ENCODE measurements at places on chromosomes 5 and 9.

DNA sequence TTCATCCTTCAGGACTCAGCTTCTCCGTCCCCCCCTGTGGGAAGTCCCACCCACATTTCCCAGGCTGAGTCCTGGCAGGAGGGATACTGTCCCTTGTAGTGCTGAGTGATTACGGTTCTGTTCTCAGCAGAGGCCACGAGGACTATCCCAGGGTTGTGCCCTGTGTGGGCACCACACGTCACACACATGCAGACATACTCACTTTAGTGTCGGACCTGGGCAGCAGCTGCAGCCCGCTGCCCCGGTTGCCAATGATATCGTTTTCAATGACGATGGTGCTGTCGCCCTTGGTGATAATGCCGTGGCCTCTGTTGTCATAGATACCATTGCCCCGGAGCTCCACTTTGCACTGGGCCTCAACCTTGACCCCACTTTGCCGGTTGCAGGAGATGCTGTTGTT lies 32.2 kb downstream of the POLR1E start:
- DNase-seq: no peak

DNA sequence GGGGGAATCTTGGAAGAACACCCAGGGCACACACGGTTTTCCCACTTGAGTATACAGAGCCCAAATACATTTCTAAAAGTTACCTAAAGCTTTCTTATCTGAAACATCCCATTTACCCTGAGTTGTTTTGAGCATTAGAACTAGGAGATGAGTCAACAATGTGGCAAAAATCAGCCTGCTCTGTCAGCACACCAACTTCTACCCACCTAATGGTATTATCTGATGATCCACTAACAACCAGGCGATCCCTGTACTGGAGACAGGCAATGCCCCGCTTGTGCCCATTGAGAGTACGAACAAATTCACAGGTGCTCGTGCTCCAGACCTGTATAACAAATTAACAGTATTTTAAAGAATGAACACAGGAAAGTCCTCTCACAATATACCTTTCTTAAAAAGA lies 87.0 kb downstream of the SMIM23 start:
- DNase-seq: no peak

GRCh38 chr9:92035687-92036410 lies 79.4 kb downstream of the SPTLC1 start:
- DNase-seq: no peak

GRCh38 chr5:159824188-159825161 lies 91.8 kb upstream of the ADRA1B start:
- no peak for DNase-seq

DNA sequence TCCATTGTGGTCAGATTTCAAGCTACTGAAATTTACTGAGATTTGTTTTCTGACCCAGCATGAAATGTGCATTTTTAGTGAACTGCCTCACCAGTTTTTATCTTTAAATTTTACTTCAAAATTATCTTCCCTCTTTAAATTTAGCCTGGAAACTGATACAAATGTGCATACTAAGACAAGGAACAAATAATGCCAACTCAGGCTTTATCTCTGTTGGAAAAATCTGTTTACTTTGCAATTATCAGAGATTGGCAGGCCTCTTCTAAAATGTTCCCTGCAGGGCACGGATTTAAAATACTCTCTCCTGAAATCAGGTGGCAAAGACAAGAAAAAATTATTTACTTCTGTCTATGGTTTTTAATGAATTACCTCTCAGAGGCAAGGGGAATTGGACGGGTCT lies 151.0 kb upstream of the PTCH1 start:
- no peak for DNase-seq

DNA sequence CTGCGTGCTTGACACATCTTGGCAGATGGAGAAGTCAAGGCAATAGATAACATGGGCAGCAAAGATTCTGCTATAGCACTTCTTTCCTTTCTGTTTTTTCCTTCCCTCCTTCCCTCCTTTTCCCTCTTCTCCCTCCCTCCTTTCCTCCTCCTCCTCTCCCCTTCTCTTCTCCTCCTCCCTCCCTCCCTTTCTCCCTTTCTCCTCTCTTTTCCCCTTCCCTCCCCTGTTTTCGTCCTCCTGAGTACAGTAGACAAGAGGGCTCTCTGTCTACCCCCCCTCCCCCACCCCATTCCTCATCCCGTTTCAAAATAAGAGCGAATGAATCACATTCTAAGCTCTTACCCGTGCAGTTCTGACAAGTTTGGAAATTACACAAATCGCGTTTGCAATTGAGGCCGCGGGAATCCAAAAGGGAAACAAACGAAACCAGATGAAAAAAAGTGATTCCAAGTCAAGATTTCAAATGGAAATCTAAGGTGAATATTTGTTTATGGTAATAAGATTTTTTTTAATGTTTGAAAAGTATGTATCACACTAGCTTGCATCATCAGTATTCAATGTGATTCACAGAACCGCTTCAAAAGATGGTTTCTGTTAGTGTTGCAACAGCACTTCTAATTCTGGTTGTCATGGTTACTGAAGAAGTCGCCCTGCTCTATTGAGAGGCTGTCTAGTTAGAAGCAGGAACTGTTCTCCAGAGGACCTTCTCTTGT lies 1.3 kb downstream of the NIM1K start:
- peak; percentile 10 for DNase-seq

GRCh38 chr5:125180231-125180829 lies 433.9 kb upstream of the ZNF608 start:
- DNase-seq: no peak

GRCh38 chr9:28539434-28540070 lies 966.3 kb upstream of the C9orf72 start:
- DNase-seq: no peak

GRCh38 chr9:112446526-112446925 lies 40.1 kb upstream of the KIAA1958 start:
- no peak for DNase-seq

DNA sequence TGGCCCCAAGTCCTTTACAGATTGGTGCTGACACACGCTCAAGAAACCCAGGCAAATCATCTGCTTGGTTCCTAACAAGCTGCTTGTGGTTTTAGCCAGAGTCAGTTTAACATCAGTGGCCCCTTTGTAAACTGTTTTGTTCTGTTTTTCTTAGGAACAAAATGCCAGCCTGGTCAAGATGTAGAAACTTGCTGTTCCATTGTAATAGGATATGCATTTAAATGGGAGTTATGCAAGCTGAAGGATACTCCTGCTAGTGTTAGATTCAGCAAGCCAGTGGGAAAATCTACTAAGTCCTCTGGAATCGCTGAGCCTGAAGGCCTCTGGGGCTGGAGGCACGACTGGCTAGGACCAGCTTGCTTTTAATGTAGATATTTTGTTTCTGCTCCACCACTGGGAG lies 391.1 kb downstream of the TLE4 start:
- no peak for DNase-seq
